Non-pigmented ciliary epithelial cell (primary cell): ENCODE measurements at places on chromosomes 1 and 21.
A peak's percentile ranks its signal among the peaks of the same experiment; 100 is the strongest.

GRCh38 chr1:159945483-159946241 is at the start of gene IGSF9:
TSS of gene IGSF9 (minus strand) at chr1:159945613. CDS start at chr1:159943454, 2,159 bp downstream.
- no peak for DNase-seq

GRCh38 chr1:1925437-1926345 is 6.6 kb upstream of the TMEM52 start:
- DNase-seq: no peak

DNA sequence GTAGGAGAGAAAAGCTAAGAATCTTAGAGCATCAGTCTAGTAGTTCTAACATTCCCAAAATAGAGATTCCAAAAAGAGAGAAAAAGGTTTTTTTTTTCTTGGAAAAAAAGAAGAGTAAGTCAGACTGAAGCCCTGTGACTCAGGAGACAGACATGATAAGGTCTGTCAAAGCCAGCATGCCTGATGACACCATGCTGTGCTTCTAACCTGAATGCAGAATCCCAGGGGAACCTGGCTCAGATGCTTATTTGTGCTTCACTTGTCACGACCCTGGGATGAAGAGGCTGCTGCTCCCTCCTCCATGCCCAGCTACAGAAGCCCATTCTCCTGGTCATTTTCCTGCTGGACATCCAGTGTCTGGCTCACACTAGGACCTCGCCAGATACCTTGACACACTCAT is 44.3 kb downstream of the ERICH3 start:
- no peak for DNase-seq

GRCh38 chr1:182719553-182719952 is 35.2 kb upstream of the RGS8 start:
- DNase-seq: no peak

DNA sequence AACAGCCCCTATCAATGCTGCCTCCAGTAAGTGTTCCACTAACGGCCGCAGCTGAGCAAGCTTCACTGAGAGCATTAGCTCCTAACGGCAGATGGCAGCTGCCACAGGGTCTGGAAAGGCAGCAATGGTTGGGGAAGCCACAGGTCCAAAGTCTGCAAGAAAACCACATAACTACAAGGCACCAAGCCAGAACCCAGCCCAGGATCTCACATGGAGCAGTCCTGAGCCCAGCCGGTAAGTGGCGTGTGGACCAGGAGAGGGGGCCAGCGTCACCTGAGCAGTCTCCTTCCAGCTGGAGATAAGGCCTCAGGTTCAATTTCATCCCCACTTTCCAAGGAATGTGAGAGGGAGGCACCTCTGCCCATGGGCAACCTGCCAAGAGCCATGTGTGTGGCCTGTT is 13.2 kb downstream of the SYT2 start:
- DNase-seq: no peak

GRCh38 chr1:32339363-32339978 is 3.4 kb upstream of the MARCKSL1 start:
- DNase-seq: no peak

DNA sequence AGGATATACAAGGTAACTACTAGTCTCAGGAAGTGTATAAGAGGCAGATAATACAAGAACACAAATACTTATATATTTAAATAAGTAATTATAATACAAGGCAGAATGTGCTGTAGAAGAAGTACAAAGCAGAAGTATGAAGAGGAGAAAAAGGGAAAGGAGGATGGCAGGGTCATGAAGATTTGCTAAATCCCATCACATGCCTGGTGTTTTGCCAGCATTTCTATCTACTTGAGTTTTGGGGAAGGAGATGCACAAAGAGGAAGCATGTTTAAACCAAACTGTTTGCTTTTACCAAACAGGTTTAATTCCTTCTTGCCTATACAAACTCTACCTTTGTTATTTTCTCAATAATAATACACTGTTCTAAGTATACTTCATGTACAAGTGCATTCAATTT is 60.9 kb upstream of the PODN start:
- DNase-seq: no peak

GRCh38 chr1:74681449-74681848 is 7.9 kb upstream of the ERICH3 start:
- no peak for DNase-seq

DNA sequence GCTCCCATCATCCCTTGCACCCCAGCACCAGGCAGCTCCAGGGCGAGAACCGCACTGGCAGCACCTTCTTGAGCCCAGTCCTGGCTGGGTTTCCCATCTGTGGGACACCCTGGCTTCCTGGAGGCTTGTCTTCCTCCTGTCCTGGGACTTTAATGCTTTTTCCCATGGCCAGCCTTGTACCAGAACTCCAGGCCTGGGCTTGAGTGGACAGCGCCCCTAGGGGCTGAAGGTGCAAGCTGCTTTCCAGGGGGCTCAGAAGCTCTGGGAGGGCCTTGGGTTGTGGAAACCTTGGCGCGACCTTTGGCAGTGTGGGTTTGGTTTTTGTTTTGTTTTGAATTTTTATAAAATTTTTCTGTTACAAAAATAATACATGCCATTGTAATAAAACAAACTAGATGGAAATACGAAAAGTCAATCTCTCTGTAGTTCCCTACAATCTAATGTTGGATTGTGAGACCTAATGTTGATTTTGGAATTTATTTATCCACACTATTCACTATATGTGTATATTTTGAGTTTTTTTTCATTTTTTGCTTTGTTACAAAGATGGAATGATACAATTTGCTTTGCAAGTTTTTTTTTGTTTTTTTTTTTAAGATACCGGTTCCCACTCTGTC is 33.8 kb upstream of the RPL11 start:
- DNase-seq: no peak

GRCh38 chr21:33774551-33774950 is 132.2 kb downstream of the ITSN1 start:
- no peak for DNase-seq

- DNase-seq: no peak
These were observed 122.7 kb downstream of the ST6GALNAC5 start for GRCh38 chr1:76989976-76990375.

DNA sequence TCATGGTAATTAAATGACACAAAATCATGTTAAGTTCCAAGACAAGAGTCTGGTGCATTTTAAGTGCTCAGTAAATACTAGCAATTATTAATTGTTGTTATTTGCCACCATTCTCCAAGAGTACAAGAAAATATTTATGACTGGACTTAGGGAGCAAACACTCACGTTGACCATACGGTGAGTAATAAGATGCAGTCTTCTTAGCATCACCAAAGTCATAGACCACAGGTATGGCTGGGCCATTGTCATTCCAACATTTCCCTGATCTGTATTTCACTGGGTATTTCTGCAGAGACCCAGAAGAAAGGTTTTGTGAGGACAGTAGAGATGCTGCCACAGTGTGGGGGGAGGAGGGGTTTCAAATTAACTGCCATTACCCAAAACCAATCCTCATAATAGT is 4.7 kb downstream of the ITLN2 start:
- DNase-seq: no peak

DNA sequence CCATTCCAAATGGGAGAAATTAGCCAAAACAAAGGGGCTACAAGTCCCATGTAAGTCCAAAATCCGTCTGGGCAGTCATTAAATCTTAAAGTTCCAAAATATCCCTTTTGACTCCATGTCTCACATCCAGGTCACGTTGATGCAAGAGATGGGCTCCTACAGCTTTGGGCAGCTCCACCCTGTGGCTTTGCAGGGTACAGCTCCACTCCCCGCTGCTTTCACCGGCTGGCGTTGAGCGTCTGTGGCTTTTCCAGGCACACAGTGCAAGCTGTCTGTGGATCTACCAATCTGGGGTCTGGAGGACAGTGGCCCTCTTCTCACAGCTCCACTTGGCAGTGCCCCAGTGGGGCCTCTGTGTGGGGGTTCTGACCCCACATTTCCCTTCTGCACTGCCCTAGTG is 130.2 kb downstream of the TPR start:
- DNase-seq: no peak

DNA sequence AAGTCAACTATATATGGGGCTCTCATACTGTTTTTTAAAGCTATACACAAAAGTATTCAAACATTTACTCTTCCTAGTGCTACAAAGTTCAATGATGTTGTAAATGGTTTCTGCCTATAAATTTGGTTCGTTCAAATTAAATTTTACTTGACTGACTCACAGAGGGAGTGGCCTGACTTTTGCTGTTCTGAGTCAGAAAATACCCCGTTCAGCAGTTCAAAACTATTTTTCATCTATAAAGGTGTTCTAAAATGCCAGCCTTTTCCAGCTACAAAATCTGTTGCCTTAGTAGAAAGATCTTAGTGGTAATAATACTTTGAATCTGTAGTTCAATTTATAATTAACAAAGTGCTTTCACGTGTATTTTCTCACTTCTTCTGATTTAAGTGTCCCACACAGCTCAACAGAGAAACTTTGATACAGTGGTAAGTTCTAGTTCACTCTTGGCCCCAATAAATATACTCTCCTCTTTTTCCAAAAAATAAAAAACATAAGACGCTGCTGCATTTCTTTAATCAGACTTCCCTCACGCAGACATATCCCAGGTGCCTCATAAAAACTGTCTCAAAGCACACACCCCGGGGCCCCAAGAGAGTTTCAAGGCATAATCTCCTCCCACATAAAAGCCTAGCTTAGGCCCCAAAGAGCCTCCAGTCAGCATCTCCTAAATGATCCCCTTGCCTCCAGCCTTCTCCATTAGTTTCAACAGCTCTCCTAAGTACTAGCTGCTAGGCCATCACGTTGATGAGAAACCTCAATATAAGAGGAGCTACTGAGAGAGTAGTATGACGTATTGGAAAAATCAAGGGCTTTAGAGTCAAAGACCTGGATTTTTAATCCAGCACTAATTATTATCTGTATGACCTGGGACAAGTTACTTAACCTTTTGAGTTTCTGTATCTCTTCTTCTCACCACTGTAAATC is 3.2 kb downstream of the PTP4A2 start:
- DNase-seq: no peak

DNA sequence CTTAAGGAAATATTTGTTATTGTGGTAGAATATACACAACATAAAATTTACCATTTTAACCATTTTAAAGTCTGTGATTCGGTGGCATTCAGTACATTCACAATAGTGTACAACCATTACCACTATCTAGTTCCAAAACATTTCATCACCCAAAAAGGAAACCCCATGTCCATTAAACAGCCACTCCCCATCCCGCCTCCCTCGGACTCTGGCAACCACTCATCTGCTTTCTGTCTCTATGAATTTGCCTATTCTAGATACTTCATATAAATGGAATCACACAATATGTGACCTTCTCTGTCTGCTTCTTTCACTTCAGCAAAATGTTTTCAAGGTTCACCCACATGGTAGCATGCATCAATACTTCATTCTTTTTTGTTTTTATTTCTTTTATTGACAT is 51.3 kb downstream of the PTP4A2 start:
- DNase-seq: no peak

GRCh38 chr1:86502721-86503405 is 34.1 kb downstream of the CLCA1 start:
- DNase-seq: no peak

DNA sequence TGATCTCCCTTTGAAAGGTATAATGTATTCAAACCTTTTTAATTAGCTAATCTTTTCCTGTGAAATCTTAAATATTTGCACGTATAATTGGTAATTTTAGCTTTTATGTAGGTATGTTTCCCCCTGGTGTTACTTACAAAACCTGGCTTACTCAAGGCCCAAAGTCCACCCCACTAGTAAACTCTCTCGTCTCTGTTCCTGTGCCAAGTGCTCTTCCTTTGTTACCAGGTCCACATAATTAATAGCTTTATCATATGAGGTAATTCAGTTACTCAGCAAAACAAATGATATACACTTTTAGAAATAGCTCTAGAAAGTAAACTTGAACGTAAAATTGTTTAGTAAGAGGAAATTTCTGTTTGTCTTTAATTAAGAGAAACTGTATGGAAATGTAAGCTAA is 36.7 kb downstream of the NFIA start:
- no peak for DNase-seq

- peak; percentile 93 for DNase-seq
These were observed 24.5 kb downstream of the ELF3 start for GRCh38 chr1:202034683-202035462.
